ENCODE measurements at places on chromosomes 4 and X.

DNA sequence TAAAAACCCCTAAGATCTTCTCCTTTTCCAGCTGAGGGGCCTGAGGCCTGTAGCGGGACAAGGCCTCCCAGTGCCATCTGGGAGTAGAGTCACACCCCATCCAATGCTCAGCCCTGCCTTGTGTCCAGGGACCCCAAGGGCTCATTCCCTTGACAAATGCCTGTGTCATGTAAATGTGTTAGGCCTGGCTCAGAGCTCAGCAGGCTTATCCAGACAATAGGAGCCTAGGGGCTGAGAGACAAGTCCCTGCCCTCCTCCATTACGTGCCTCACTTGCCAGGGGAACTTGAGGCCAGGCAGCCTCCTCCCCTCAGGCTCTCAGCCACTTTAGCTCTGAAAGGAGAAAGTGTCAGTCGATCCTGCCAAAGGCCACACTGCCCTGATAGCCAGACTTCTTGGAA, 166.8 kb upstream of the MAMLD1 start:
- no peak for DNase-seq

DNA sequence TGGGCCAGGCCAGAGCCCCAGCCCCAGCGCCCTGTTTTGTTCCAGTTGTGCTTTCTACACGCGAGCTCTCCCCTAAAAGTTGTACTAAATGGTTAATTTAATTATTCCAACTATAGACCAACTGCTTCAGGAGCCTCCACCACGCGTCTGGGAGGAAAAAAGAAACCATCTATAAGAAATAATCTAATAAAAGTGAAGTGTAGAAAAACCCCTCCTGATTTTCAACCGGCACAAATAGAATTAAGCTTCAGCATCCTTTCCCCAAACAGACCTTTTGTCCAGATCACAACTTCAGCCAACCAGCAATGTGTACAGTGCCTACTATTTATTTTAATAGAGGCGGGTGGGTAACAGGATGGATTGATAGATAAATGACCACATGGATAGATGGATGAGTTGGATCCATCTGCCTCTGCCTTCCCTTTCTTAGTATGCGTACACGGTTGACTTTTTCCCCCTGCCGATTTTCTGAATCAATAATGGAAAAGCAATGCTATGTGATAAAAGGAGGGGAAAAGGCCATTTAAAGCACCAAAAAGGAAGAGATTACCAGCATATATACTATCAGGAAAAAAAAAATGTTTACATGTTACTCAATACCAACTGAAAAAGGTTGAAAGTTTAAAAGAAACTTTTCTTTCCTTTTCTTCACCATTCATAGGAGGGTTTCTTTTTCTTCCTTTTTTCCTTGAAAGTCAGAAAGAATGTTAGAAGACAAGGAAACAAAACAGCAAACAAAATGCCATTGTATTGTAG, 3.7 kb upstream of the PHOX2B start:
- no peak for DNase-seq

- no peak for DNase-seq
These were observed 79.4 kb downstream of the FTHL17 start for GRCh38 chrX:30992381-30992904.

GRCh38 chr4:158722291-158722916, 792 bp downstream of the PPID start:
- peak; percentile 26 for DNase-seq

Data from LNCaP clone FGC (cell line).